ENCODE measurements at places on chromosomes 1 and 21. TPM values are rescaled to one million over a fixed set of nuclear protein-coding genes. Genes with fewer than 3 reads are reported as not detected.

DNA sequence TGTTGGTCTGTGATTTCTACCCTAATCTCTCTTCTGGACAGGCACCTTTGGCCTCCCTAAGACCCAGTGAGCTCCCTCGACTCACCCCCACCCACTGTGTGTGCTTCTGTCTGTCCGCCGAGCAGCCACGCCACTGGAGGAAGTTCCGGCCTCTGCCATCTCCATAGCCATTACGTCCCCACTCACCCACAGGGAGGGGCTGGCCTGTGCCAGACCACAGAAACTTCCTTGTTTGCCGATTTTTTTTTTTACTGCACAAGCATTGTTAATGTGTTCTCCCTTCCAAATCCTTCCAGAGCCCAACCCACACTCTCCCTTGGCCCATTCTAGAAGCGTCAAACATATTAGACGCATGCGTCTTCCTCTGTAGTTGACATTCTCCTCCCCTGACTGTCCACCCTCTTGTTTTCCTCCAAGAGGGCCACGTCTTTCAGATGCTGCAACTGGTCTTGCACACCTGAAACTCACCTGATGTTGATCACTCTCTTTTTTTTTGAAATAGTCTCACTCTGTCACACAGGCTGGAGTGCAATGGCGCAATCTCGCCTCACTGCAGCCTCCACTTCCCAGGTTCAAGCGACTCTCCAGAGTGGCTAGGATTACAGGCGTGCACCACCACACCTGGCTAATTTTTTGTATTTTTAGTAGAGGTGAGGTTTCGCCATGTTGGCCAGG lies 72.3 kb downstream of the EVA1C start:
- no peak for DNase-seq

- no peak for DNase-seq
These were observed 30.0 kb downstream of the LRRC52 start for GRCh38 chr1:165573787-165574186.

DNA sequence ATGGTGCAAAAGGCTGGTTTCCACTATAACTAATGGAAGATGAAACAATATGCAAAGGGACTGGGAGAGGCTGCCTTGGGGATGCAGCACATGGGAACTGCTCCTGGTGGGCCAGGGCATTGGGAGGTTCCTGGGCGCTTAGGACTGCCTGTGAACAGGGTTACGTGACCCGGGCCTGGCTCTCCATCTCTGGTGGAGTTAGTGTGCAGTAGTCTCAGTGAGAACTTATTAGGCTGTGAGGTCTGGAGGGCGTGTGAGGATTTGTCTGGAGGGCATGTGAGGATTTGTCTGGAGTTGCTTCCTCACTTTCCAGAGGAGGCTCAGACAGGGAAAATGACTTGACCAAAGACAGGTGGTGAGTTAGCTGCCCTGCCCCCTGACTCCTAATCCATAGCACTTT lies 1.5 kb upstream of the ETV3L start:
- DNase-seq, result no peak

GRCh38 chr1:241012708-241013340 lies 344.2 kb downstream of the RGS7 start:
- DNase-seq, result no peak

- peak; percentile 17 for DNase-seq
These were observed 114.4 kb downstream of the DMRTA2 start for GRCh38 chr1:50308878-50309277.

- no peak for DNase-seq
These were observed 279.7 kb downstream of the FAM72C start for GRCh38 chr1:143691971-143692529.

- DNase-seq, result no peak
These were observed 56.8 kb downstream of the ATP5PO start for GRCh38 chr21:33858667-33859372.

DNA sequence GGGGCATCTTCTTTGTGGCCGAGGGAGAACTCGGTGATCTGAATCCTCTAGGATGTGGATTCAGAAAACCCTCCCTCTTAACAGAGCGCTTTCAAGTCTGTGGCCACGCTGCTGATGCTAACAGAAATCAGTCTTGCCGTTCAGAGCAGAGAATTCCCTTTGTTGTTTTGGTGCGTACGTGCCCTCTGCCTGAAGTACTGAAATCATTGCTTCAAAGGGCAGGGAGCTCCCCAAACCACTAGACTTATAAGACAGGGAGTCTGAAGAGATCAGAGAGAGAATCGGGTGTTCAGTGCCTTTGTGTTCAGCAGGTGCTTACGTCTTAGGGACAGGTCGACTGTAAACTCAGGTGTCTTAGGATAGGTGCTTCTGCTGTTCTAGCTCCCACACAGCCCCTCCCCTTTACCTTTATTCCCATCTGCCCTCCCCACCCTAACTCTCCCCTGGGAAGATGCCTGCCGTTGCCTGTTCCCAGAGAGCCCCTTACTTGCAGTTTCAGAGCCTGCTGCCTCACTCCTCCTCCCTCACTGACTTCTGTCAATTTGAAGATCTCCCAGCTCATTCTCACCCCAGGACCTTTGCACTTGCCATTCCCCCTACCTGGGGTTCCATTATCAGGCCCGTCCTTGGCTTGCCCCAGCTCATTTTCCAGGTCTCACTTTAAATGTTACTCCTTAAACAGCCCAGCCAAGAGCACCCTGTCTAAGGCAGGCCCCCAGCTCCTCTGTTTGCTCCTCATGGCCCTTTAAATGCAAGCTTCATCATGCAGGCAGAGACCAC lies 143.0 kb downstream of the CAMTA1 start:
- no peak for DNase-seq

- DNase-seq, result peak; percentile 54
These were observed 33.7 kb upstream of the IFI44L start for GRCh38 chr1:78586572-78586971.

DNA sequence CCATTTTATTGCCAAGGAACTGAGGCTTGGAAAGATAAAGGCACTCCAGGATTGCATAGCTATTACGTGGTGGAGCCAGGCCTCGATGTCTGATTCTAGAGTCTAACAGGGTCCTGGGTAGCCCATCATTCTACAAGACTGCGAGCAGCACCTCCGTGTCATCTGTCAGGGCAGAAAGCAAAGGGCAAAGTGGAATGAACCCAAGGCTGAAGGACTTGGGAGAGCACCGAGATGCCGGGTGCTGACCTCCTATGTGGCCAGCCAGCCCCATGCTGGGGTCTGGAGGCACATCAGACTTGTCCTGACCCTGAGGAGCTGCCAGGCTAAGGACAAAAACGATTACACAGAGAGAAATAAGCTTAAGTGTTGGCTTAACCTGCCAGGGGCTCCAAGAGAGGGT lies 62.3 kb downstream of the MRPL37 start:
- no peak for DNase-seq

DNA sequence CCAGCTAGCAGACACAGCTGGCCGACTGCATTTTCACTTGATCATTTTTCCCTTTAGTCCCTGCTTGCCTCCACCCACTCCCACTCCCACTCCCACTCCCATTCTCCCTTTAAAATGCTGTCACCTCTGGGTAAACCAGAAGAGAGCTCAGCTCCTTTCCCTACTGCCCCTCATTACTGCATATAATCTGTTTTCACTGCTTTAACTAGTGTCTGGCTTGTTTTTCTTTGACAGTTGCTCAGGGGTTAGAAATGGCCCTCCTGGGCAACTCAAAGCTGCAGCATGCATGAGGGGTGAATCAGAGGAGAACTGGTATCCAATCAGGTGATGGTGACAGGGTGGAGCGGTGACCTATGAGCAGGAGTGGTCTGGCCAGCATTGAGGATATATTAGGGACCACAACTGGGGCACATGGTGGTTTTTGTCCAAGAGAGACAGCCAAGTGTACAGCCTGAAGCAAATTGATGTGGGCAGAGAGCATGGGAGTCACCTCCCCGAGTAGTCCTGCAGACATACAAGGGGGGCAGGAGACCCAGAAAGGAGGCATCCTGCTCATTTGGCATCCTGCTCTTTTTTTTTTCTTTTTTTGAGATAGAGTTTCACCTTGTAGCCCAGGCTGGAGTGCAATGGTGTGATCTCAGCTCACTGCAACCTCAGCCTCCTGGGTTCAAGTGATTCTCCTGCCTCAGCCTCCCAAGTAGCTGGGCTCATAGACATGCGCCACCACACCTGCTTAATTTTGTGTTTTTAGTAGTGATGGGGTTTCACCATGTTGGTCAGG lies 42.6 kb upstream of the SRSF10 start:
- peak; percentile 89 for DNase-seq

CA6 gene
- total RNA-seq, result not detected

CHIT1 gene
- total RNA-seq, result not detected

SEMA6C gene
- total RNA-seq, result 0.56 TPM

FCAMR gene
- total RNA-seq, result not detected

Data from IMR-90 (cell line).